ENCODE measurements at places on chromosomes 4 and X.

- DNase-seq, result no peak
Observed at GRCh38 chrX:44085209-44085608, 112.0 kb upstream of the NDP start.

DNA sequence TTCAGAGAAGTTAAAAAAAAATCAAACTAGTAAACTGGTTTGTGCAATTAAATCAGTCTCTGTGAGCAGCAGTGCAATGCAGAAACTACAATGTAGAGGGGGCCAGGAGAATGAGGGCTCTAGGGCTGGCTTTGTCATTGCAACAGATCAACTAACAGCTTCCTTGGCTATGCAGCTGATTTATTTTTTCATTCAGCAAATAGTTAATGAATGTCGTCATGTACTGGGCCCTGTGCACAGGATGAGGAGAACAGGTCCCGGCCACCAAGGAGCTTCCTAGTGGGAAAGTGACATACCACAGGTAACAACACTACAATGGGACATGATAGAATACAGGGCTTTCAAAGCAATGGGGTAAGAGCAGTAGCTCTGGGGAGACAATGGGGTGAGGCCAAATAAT lies 190.1 kb downstream of the NSUN7 start:
- no peak for DNase-seq

- no peak for DNase-seq
Observed at GRCh38 chrX:20274121-20274520, 7.4 kb upstream of the RPS6KA3 start.

DNA sequence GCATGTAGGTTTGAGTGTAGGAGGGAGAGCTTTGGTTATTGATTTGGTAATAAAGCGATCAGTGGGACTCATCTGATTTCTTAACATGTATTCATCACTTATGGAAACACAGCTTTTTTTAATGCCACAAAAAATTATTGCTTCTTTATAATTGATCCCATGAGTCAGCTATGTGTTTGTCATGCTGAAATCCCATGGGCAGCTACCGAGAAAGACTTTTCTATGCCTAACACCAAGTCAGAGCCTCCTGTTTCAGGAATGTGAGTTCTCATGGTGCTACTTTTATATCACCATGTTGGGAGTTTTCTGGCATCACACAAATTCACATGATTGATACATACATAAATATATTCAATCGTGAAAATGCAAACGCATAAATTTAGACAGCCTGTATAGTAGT lies 165.7 kb downstream of the RAPGEF2 start:
- no peak for DNase-seq

GRCh38 chr4:79164907-79165610 lies 160.8 kb downstream of the NAA11 start:
- DNase-seq, result no peak

GRCh38 chr4:88441696-88442095 lies 15.2 kb upstream of the HERC5 start:
- no peak for DNase-seq

- no peak for DNase-seq
Observed at GRCh38 chrX:17462881-17463280, 87.9 kb downstream of the NHS start.

GRCh38 chr4:80016506-80016905 lies 56.5 kb downstream of the ANTXR2 start:
- no peak for DNase-seq

- no peak for DNase-seq
Observed at GRCh38 chrX:153634236-153634635, 12.8 kb upstream of the DUSP9 start.

GRCh38 chr4:42624551-42624950 lies 32.4 kb downstream of the ATP8A1 start:
- no peak for DNase-seq

GRCh38 chr4:61614231-61614630 lies 414.1 kb downstream of the ADGRL3 start:
- no peak for DNase-seq

DNA sequence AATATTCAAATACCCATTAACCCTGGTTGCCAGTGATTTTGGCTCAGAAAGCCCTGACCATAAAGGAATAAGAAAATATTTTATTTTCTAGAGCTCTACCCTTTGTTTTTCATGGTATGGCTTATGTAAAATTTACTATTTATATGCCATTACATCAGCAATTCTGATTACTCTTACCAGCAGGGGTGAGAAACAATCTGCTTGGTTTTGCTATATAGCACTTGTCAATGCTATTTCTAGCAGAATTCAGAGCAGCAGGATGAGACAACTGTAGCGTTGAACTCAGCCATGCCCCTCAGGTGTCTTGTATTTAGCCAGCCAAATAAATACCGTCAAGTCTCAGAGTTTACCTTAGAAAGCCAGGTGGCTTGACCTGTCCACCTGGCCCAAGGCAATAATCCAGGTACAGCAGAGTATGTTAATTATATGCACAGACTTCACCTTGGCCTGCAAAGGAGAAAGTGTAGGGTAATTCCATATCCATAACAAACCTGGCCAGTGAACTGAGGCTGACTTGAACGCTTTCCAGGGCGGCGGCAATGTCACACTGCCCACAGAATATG lies 1303.5 kb downstream of the RAPGEF2 start:
- no peak for DNase-seq

- no peak for DNase-seq
Observed at GRCh38 chrX:139967300-139967699, 2.0 kb upstream of the CXorf66 start.

GRCh38 chrX:30576881-30577280 lies 685 bp downstream of the TASL start:
- no peak for DNase-seq

GRCh38 chr4:67292636-67293035 lies 252.7 kb downstream of the CENPC start:
- DNase-seq, result no peak

DNA sequence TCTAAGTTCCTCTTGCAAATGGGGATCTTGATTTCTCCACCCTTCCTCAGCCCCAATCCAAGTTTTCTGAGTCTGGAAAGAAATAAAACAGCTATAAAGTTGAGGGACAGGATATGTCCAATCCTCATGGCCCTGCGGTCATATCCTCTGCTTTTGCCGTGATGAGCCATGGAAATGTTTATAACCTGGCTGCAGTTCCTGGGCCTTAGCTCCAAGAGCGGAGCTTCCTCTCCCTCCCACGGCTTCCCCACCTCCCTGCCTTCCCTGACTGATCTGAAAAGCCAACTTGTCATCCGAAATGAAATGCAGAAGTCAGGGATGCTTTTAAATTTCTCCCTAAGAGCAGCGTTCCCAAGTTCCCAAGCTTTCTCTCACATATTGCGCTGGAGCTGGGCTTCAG lies 221.5 kb upstream of the SFRP2 start:
- DNase-seq, result no peak

DNA sequence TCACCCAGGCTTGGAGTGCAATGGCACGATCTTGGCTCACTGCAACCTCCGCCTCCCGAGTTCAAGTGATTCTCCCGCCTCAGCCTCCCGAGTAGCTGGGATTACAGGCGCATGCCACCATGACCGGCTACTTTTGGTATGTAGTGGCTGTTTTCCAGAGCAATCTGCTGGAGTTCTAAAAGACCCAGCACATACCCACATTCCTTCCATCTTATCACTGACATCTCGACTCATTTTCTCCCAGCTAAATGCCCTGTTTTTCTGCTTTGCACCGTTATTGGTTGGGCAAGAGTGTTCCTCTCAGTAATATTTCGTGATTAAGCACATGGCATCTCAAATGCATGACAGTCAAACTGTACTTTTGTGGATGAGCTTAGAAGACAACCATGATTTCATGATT lies 53.7 kb downstream of the PRKX start:
- no peak for DNase-seq

DNA sequence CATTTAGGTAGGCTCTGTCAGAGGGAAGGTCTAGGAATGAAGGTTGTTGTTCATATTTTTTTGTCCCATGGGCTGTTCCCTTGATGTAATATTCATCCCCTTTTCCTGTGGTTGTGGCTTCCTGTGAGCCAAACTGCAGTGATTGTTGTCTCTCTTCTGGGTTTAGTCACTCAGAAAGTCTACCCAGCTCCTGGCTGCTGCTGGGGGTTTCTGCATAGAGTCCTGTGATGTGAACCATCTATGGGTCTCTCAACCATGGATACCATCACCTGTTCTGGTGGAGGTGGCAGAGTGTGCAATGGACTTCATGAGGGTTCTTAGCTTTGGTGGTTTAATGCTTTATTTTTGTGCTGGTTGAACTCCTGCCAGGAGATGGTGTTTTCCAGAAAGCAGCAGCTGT lies 122.8 kb downstream of the ZC4H2 start:
- no peak for DNase-seq

GRCh38 chrX:121106484-121107235 lies 59.2 kb downstream of the GLUD2 start:
- no peak for DNase-seq

DNA sequence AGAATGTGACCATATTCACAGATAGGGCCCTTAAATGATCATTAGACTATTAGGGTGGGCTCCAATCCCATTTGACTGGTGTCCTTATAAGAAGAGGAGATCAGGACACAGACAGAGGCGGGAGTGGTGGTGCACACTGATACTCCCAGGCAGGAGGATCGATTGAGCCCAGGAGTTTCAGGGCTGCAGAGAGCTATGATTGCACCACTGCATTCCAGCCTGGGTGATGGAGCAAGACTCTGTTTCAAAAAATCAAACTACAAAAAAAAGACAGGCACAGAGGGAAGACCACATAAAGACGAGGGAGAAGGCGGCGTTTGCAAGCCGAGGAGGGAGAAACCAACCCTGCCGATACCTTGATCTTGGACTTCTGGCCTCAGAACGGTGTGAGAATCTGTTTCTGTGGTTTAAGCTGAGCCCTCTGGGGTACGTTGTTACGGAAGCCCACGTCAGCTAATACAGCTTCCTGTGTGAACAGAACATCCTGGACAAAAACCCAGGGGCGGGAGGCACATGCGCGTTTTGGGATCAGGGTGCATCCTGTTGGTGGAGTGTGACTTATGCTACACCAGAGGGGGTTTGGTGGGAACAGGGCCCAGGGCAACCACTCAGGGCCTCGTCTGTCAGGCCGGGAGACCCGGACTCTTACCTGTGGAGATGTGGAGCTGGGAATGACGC lies 211.8 kb upstream of the PSAPL1 start:
- no peak for DNase-seq

GRCh38 chrX:54785901-54786300 lies 12.2 kb downstream of the ITIH6 start:
- no peak for DNase-seq

- no peak for DNase-seq
Observed at GRCh38 chr4:152885185-152885584, 50.9 kb upstream of the FHDC1 start.

DNA sequence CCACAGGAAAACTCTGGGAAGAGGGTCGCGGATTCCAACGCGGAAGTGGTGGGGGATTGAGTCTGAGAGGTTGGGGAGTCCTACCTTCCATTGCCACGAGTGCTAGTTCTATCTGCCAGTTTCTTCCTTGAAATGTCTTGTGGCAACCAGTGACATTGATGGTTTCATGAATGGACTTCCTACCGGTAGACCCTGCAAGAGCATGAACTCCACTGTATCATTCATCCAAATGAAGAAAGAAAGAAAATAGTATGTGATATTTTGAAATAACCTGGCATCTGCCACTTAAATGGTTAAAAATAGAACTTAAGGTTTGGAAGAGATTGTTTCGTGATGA lies 1.1 kb upstream of the SLC10A7 start:
- DNase-seq, result no peak

DNA sequence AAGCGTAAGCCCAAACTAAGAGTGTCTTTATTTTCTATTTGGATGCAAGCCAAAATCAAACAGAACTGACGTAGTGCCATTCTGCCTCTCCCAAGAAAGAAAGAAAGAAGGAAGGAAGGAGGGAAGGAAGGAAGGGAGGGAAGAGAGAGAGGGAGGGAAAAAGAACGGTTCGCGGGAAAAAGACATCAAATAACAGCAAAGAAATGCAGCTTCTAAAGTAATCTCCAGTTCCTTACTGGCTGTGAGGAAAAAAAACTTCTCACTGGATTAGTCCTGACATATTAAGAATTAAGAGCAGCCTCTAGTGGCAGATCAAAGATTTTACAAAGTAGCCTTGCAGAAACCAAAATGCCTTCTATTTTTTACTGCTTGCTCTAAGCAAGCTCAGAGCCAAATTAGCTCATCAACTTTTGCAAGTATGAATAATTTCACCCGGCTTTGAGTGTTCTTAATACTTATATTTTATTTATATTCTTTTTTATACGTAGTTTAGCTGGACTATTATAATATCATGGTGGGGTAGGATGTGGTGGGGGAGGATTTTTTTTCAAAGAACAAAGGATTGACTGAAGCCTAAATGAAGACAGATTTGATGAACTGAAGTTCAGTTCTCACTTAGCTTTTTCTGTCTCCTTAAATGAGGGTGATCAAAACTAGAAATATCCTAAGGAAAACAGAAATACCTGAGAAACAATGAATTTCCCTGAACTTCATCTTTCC lies 36.6 kb downstream of the PITX2 start:
- DNase-seq, result no peak

GRCh38 chr4:186727169-186727976 lies 3.7 kb upstream of the FAT1 start:
- DNase-seq, result no peak

DNA sequence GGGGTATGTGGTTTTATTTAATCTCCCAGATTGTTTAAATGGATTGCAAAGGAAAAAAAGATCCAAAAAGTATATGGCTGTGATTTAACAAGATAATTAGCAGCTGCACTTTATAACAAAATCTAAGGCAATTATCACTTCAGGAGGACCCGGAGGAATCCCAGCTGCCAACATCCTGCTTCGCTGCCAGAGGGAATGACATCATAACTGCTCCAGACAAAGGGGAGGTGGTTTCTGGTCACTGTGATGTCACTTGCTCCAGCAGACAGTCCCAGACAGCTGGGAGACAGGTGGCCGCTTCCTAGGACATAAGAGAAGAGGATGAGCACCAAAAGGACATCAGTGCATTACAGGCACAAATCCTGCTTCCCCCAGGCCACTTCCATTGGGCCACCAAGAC lies 371.0 kb downstream of the BCOR start:
- no peak for DNase-seq

DNA sequence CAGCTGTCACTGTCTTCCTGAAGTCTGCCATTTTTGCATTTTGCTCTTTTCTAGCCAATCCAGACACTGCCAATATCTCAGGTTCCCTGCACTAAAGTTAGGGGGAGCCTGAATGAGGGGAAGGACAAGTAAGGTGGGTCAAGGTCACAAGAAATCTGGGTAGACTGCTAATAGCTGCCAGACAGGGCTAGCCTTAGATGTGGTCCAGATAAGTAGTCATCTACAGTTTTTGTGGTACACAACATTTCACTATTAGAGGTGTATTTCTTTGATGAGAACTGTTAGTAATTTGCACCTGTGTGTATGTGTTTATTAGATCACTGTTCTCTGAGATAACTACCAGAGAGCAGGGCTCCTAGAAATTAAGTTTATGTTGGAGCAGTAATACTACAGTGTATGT lies 9.4 kb downstream of the LHFPL1 start:
- DNase-seq, result no peak

GRCh38 chr4:121685257-121685656 lies 11.5 kb downstream of the ANXA5 start:
- no peak for DNase-seq

- DNase-seq, result no peak
Observed at GRCh38 chrX:78593701-78594100, 65.4 kb downstream of the RTL3 start.

GRCh38 chr4:104763554-104764222 lies 269.0 kb upstream of the CXXC4 start:
- no peak for DNase-seq

- no peak for DNase-seq
Observed at GRCh38 chrX:100625985-100626491, 10.6 kb downstream of the TSPAN6 start.
